Vagina (tissue), 2 donors: ENCODE measurements at places on chromosomes 12 and 14. TPM values are rescaled to one million over a fixed set of nuclear protein-coding genes. Genes with fewer than 3 reads are reported as not detected.

- DNase-seq = no peak
- no peaks in the 10 kb centered on the region for H3K36me3 ChIP-seq
- H3K4me3 ChIP-seq = no peak overlapping the region
- H3K4me1 ChIP-seq = no peaks in the 10 kb centered on the region
- no peak overlapping the region for H3K27ac ChIP-seq
These were observed 88.2 kb downstream of the RASSF9 start for GRCh38 chr12:85747941-85748495.

DNA sequence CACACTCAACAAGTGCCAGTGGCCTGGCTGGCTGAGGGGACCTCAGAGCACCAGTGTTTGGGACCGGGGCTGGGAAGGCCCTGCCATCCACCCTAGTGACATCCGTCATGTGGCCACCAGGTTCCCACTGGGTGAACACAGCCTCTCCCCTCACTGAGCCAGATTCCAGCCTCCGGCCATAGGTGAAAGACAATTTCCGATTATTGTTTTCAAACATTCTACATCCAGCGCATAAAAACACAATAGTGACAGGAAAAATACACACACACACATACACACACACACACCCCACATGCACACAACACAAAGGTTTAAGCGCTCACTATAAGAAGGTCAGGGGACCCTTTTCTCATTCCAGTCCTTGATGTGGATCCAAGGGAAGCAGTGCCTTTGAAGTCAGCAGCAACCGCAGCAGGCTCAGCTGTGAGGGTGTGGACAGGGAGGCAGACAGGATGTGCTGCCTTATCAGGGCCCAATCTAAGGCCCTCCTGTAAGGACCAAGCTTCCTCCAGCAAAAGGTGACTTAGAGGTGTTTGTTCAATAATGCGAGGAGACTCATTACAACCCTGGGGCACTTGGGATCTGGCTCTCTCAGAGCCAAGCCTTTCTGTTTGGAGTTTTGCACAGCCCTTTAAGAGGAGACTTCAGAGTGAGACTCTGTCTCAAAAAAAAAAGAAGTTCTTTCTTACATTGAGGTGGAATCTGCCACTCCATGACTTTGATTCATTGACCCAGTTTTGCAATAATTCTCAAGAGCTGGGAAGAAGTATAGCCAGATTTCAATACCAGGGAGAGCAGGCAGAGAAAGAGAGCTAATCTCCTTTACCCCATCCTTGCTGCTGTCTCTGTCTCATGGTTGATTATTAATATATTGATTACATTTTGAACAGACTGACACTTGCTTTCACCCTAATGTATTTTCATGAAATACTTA, 227.8 kb downstream of the ZFP36L1 start:
- no peaks in the 10 kb centered on the region for H3K36me3 ChIP-seq
- H3K4me1 ChIP-seq = peaks cover 62% of the 10 kb centered on the region
- H3K4me3 ChIP-seq = no peak overlapping the region
- no peak for DNase-seq

DNA sequence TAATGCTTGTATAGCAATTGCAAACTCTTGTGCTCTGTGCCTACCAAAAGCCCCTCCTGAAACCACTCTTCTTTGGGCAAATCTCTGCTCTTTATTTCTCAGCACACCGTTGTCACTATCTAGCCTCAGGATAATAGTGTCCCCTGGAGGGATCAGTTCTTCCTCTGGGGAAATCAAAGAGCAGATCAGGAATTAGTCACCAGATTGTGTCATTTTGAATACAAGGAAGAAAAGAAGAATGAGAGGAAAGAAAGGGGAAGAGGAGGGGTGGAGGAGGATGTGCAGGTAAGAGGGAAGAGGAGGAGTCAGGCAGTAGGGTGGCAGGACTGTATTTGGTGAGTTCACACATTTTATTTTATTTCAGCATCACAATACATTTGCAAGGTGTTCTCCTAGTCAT, 256.4 kb downstream of the GRIN2B start:
- no peak for DNase-seq
- no peaks in the 10 kb centered on the region for H3K36me3 ChIP-seq
- no peak overlapping the region for H3K4me3 ChIP-seq
- H3K27me3 ChIP-seq = no peaks in the 10 kb centered on the region
- no peak overlapping the region for H3K27ac ChIP-seq

DNA sequence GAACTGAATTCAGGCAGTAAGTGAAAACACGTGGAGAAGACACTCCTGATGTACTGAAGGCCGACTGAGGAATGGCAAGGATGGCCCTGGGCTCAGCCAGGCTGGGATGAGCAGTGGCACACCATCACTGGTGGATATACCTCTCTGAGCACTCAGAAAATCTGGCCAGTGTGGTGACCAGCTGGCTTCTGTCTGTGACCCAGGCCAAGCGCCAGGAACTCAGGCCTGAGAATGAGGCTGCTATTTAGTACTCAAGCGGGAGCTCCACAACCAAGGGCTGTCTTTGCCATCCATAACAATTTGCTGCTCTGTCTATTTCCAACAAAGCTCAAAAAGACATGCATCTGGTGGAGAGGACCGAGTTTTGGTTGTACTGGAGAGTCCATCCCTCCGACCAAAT, 586.3 kb downstream of the BCL11B start:
- H3K27ac ChIP-seq = no peak overlapping the region
- no peaks in the 10 kb centered on the region for H3K4me1 ChIP-seq
- H3K27me3 ChIP-seq = no peaks in the 10 kb centered on the region
- H3K4me3 ChIP-seq = no peak overlapping the region
- no peaks in the 10 kb centered on the region for H3K36me3 ChIP-seq
- no peak for DNase-seq

The MGST1 gene
- total RNA-seq = 292 TPM

DNA sequence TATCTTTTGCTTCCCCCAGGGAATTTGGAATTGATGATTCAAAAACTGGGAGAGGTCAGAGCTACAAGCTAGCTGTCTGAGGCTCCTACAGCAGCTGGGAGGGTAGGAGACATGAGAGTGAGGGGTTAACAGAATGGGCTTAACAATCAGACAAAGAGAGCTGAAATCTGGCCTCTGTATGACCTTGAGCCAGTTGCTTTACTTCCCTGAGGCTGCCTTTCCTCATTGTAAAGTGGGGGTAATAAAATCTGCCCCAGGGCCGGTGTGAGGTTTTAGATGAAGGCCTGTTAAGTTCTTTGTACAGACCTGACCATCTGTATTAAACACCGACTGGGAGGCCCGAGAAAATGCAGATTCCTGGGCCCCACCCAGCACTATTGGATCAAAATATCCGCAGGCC, 164.3 kb upstream of the NOS1 start:
- no peaks in the 10 kb centered on the region for H3K4me1 ChIP-seq
- no peaks in the 10 kb centered on the region for H3K36me3 ChIP-seq
- no peaks in the 10 kb centered on the region for H3K27me3 ChIP-seq
- no peak overlapping the region for H3K27ac ChIP-seq
- no peak for DNase-seq

DNA sequence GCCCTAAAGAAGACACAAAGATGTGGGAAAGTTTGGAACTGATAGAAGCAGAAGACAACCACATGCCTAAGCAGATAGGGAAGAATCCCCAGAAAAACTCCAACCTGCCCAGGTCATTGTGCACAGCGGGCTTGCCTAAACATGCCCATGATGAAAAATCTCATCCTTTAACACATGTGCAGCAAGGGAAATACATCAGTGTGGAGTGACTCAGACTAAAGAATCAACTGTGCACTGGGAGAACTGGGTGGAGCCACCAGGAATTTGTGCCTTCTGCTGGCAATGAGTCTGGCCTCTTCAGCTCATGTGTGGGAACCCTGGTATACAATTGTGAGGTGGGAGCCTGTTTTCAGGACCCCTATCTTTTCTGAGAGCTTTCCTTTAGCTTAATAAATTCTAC, 398.5 kb downstream of the FSCB start:
- no peak overlapping the region for H3K27ac ChIP-seq
- no peak overlapping the region for H3K4me3 ChIP-seq
- no peaks in the 10 kb centered on the region for H3K4me1 ChIP-seq
- H3K36me3 ChIP-seq = no peaks in the 10 kb centered on the region

DNA sequence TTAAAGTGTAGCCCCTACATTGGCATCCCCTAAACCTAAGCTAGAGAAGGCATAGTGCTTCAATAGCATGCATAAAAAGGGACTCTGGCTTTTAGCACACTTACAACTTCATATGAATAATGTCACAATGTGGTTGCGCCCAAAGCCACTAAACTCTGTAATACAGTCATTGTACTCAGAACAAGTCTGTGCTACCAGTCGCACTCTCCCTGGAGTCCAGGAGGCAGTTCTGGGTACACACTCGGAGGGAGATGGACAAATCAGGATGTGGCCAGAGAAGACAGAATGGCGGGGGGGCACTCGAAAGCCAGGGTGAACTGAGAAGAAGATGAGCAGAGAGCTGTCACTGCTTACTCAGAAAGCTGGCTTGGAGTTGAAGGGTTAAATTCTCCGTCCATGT, 10.6 kb downstream of the SAMD4A start:
- no peak overlapping the region for H3K27ac ChIP-seq
- H3K36me3 ChIP-seq = no peaks in the 10 kb centered on the region
- H3K4me1 ChIP-seq = peaks cover 25% of the 10 kb centered on the region
- H3K4me3 ChIP-seq = no peak overlapping the region
- H3K27me3 ChIP-seq = no peaks in the 10 kb centered on the region

The TOMM20L gene
- not detected for total RNA-seq

- H3K27ac ChIP-seq = no peak overlapping the region
- H3K27me3 ChIP-seq = no peaks in the 10 kb centered on the region
- no peak overlapping the region for H3K4me3 ChIP-seq
These were observed 53.0 kb upstream of the KRR1 start for GRCh38 chr12:75564398-75564797.

DNA sequence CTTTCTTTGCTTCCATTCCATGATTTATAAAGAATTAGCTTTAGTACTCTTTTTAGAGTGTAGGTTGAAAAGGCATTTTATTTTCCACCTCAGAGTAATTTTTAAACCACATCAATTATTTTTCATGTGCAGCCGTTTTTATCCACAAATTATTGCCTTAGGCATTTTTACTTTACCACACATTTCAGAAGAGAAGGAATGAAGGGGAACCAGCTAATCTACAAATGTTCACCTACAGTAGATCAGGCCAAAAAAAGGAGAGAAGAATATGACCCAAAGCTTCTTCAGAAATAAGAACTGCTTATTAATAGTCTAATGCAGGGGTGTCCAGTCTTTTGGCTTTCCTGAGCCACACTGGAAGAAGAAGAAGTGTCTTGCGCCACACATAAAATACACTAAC, 19.8 kb upstream of the NTN4 start:
- no peak overlapping the region for H3K4me3 ChIP-seq
- H3K36me3 ChIP-seq = no peaks in the 10 kb centered on the region
- no peak overlapping the region for H3K27ac ChIP-seq
- no peak for DNase-seq

DNA sequence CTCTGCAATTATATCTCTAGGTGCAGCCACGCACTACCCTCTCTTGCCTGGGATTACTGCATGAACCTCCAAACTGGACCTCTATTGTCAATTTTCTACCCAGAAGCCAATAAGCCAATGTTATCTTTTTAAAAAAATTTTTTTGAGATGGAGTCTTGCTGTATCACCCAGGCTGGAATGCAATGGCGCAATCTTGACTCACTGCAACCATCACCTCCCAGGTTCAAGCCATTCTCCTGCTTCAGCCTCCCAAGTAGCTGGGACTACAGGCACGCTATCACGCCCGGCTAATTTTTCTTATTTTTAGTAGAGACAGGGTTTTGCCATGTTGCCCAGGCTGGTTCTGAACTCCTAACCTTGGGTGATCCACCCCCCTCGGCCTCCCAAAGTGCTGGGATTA, 11.2 kb upstream of the PXN start:
- H3K27ac ChIP-seq = no peak overlapping the region
- H3K4me1 ChIP-seq = no peaks in the 10 kb centered on the region
- H3K4me3 ChIP-seq = no peak overlapping the region
- no peak for DNase-seq

GRCh38 chr12:112427760-112428159, 9.0 kb downstream of the PTPN11 start:
- H3K27ac ChIP-seq = no peak overlapping the region
- no peaks in the 10 kb centered on the region for H3K27me3 ChIP-seq
- no peak for DNase-seq
- H3K4me1 ChIP-seq = peaks cover 19% of the 10 kb centered on the region
- H3K4me3 ChIP-seq = no peak overlapping the region

- peaks cover 6% of the 10 kb centered on the region for H3K4me1 ChIP-seq
- no peak overlapping the region for H3K4me3 ChIP-seq
- H3K27ac ChIP-seq = no peak overlapping the region
These were observed 176.0 kb downstream of the CHST11 start for GRCh38 chr12:104632724-104633201.

GRCh38 chr12:72271451-72272090, 599 bp upstream of the TRHDE start:
- no peak for DNase-seq
- peaks cover 17% of the 10 kb centered on the region for H3K4me1 ChIP-seq
- H3K27me3 ChIP-seq = peaks cover 7% of the 10 kb centered on the region
- H3K27ac ChIP-seq = peak overlapping the region; percentile 87
- peak overlapping the region; percentile 78 for H3K4me3 ChIP-seq

The NKX2-8 gene
- total RNA-seq = not detected

The RASAL1 gene
- 11.0 TPM for total RNA-seq
